CD4-positive, alpha-beta T cell treated with Interleukin-17A for 1 hour (primary cell): ENCODE measurements at places on chromosomes 2 and 18.

DNA sequence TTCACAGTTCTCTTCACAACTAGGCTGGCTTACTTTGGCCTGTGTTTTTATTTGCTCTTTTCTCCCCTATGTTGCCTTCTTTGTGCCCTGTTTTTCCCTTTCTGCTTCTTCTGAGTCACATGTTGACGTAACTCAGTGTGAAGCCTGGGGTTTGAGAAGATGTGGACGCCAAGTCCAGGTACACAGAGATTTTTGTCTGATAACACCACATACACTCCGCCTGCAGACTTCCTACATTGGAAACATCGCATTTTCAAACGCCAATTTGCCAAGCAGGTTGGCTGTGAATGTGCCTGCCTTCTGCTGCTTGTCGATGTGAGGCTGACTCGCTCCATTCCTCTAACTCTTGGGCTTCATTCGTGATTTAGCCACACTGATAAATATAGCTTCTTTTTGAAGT, 62.6 kb upstream of the FN1 start:
- no peak for DNase-seq

- DNase-seq, result peak; percentile 13
Measured at GRCh38 chr2:217902379-217903141, 100.2 kb downstream of the TNS1 start.

DNA sequence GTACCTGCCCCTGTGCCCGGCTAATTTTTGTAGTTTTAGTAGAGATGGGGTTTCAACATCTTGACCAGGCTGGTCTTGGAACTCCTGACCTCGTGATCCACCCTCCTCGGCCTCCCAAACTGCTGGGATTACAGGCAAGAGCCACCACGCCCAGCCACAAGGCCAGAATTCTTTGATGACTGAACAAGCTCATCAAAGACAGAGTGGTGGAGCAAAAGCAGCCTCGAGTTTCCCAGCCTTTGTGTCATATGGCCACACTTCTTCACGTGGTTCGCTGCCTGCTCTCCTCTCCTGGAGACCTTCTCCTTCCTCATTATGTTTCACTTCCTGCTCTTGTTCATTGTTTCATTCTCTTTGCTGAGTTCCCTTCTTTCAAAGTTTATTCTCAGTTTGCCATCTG, 9.9 kb upstream of the NPC1 start:
- no peak for DNase-seq

DNA sequence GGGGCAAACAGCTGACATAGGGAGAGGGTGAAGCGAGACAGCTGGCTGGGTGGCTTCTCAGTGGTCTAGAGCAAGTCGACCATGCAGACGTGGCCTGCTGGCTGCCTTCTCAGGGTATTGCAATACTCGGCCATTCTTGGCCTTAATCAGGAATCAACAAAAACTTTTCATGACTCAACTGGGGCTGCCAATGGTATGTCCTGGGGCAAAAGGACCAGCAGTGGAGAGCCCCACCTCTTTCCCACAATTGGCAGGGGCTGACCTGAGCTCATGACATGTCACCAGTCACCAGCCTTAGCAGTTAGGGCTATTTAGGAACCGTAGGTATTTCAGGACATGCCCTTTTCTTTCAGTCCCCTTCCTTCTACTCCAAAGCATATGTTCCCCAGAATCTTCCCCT, 19.1 kb downstream of the PLA2R1 start:
- no peak for DNase-seq

GRCh38 chr2:66982766-66983165, 414.4 kb upstream of the ETAA1 start:
- DNase-seq, result no peak

DNA sequence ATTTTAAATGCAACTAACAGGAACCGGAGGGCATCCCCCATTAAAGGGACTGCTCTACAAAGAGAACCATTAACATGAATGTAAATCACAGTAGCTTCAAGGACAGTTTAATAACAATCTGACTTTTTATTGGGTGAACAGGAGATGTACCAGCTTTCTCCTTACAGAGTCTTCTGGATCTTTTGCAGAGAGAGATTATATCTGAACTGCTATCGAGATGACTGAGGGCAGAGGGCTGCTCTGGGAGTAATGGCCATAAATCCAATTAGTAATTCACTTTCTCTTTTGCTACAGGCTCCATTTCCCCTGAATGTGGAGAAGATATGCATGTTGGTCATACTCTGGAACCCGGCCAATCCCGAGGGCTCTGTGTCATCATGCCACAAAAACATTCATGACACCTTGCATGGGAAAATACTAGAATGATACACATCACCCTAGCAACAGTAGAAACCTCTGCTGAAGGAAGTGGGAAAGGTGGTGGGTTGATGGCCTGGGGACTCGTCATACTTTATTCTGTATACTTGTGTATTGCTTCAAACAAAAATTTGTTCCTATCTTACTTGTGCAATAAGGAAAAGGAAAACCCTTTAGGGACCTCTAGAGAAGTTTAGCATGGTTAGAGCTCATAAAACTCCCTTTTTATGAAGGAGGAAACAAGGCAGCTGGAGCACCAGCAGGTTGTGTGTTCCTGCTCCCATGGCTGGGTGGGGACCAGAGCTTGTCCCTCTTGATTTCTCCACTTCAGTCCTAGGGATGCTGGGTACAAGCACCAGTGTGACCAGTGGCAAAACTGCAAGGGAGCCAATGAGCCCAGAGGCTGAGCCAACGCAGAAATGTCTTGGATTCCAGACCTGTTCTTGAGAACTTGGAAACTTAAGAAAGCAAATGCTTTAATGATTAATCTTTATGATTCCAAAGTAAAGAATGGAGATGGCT, 26.0 kb downstream of the CTAGE1 start:
- peak; percentile 70 for DNase-seq

- DNase-seq, result no peak
Measured at GRCh38 chr2:154350911-154351310, 347.6 kb upstream of the KCNJ3 start.

- DNase-seq, result no peak
Measured at GRCh38 chr18:45494811-45495210, 120.5 kb upstream of the SLC14A2 start.

- DNase-seq, result no peak
Measured at GRCh38 chr2:118850901-118851415, 3.5 kb upstream of the EN1 start.

GRCh38 chr2:171513719-171514160, 8.5 kb upstream of the CYBRD1 start:
- DNase-seq, result no peak

- no peak for DNase-seq
Measured at GRCh38 chr2:10452956-10453904, 5.1 kb upstream of the ODC1 start.

DNA sequence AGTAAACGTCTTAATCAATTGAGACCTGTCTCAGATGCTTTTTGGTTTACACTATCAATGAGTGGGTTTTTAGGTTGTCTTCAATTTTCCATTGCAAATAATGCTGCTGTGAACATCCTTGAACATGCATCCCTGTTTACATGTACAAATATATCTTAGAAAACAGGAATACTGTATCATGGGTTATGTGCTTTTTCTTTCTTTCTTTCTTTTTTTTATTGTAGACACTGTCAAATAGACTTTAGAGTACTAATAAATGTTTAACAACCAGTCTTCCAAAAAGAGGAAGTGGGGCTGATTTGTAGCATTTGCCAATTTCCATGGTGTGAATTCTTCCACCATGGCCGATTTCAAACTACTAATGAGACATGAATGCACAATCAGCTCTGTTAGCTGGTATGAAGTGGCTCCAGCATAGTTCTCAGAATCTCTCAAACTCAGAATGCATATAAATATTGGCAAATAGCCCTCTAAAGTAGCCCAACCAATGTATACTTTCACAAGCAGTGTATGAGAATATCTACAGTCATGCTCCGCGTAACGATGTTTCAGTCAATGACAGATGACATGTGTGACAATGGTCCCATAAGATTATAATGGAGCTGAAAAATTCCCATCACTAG, 50.3 kb upstream of the B3GNT2 start:
- no peak for DNase-seq

GRCh38 chr2:15579641-15580040, 12.0 kb upstream of the DDX1 start:
- DNase-seq, result no peak

DNA sequence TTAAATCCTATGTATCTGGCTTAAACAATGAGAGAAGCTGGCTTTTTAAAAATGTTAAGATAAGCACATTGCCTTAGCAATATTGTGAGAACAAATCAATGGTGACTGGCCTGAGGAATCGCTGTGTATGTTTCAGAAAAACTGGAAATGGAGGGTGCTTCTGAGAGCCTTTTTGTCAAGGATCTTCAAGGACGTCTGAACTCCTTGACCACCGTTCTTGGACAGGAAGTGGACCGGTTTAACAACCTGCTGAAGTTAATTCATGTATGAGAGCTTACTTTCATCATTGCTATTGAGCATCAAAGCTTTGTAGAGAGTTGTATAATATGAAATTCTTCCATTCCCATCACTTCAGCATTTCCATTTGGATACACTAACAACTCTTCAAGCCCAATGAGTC, 72.6 kb downstream of the TRABD2A start:
- no peak for DNase-seq

DNA sequence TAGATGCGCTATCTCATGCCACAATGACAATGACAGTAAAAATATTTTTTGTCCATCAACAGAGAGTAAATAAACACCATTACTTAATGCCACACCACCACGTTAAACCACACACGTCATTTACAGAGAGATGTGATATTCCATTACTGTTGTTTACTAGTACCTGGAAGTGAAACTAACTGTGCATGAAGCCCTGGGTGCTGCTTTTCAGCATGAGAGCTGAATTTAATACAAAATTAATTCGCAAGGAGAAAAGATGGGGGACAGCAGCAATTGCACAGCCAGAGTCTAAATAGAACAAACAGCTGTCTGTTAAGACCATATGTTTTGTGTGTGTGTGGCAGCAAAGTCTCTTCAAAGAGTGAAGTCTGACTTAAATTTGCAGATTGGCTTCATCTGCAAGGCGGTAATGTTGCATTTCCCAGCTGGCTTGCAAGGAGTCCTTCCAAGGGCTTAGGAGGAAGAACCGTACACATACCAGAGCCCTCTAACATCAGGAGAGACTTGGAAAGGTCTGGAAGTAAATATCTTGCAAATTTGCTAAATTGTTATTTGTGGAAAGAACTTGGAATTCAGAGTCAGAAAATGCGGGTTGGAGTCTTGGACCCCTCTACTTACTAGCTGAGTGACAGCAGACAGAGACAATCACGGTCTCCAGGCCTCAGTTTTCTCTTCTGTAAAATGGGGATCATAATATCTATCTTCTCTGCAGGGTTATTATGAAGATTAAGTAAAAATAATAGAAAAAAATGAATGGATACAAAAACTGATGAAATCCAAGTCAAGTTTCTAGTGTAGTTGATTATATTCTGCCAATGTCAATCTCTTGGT, 127.6 kb downstream of the ALPK2 start:
- no peak for DNase-seq

DNA sequence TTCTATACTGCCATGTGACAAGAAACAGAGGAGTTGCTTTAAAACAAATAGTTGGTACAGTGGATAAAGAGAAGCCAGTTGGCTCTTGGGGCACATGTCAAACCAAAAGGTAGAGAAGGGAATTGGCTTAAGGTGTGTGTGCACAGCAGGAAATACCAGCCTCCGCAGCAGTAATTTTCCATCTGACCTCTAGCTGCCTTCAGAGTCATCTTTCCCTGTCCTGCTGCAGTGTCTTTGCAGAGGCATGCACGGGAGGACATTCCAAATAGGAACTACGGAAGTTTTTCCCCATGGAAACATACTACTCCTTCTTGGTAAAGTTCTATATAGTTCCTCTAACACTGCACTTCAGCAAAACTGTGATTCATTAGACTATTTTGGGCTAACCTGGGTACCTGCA, 99.5 kb downstream of the RAB3GAP1 start:
- DNase-seq, result no peak

DNA sequence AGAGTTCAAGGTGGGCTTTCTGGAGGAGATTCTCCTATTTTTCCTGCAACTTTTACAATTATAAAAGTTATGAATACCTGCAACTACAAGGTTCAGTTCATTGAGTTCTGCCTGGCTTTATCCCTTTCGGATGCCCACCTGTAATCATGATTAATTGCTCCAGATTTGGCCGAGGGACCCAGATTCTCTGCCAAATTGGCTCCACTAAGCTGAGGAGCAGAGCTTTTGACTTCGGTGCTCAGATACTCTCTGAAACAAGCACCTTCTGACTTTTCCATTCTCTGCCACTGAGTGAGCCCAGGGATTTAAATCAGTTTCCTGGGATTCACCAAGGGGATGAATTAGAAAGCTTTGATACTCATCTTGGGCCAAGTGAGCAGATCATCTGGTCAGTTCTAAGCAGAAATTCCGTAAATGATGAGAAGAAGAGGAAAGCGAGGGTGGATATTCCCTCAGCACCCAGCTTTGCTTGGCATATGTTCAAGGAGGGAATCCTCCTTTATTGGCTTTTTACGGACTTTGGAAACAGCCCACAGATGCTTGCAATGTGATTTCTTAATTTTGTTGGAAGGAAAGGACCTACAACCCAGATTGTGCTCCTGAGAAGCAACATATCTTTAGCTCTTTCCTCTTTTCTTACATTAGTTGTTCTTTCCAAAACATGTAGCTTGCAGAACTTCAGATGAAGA, 179.2 kb downstream of the SETBP1 start:
- no peak for DNase-seq

DNA sequence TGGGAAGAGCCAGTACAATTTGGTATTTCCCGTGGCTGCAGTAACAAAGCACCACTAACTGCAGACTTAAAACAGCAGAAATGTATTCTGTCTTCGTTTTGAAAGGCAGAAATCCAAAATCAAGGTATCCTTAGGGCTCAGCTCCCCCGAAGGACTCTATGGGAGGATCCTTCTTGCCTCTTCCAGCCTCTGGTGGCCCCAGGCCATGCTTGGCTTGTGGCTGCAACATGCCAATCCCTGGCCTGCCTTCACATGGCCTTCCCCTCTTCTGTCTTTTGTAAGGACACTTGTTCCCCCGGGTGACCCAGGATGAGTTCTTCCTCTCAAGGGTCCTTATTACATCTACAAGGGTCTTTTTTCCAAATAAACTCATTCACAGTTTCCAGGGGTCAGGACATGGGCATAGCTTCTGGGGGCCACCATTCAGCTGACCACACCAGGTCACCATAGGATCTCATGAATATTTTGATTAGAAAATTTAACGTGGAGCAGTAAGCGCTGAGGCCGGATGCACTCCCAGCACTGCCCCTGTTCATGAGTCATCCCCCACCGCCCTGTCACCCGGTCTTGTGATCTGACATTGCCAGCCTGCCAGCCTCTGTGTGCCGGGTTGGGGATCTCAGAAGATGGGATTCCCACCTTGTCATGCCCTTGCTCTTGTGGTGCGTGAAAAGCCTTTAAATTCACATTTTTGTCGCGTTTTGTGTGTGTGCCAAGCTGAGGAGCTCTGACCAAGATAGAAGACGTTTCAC, 61.2 kb upstream of the B3GNT7 start:
- DNase-seq, result no peak
